ENCODE measurements at places on chromosomes 3 and 15. TPM values are rescaled to one million over a fixed set of nuclear protein-coding genes. Genes with fewer than 3 reads are reported as not detected.

Gene TRH
- total RNA-seq: not detected

DNA sequence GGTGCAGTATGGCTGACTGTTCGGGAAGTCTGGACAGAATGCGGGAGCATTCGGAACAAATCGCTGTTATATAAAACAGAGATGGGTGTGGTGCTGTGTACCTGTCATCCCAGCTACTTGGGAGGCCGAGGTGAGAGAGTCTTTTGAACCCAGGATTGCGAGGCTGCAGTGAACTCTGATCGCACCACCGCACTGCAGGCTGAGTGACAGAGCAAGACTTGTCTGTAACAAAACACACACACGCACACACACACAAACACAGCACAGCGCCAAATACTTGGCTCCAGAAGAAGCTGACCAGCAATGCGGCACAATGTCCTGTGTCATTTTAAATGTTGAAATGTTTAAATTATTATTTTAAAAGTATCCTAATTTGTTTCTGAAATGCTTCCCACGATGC lies 12.6 kb downstream of the RFTN1 start:
- no peak for DNase-seq

Gene ZNF662
- total RNA-seq: 2.7 TPM

Gene CSPG4
- 9.1 TPM for total RNA-seq

Gene GOLGA8Q
- total RNA-seq: 0.74 TPM

DNA sequence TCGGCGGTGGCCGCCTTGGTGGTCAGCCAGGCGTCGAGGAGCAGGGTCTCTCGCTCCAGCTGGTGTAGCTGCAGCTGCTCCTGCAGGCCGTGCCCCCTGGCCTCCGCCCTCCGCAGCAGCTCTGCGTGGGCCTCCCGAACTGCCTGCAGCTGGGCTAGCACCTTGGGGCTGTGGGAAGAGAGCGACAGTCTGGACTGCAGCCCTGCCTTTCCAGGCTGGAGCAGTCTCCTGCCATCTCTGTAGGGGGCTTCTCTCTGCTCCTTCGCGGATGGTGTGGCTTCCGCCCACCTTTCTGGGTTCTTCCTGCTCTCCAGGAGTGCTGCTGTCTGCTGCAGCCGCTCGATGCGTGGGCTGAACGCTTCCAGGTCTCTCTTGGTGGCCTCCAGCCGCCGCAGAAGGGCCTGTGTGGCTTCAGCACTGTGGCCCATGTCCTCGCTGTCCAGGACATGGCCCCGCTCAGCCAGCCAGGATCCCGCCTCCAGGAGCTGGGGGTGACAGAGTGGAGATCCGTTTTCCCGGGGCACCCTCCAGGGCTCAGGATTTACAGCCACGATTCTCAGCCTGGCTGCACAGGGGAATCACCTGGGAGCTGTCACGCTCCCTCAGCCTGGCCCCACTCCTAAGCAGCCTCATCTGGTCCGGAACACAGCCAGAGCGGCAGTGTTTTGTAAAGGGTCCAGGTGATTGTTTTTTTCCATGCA lies 16.8 kb downstream of the PLA2G4B start:
- DNase-seq: no peak

Gene SLC12A8
- total RNA-seq: not detected

- DNase-seq: no peak
Observed at GRCh38 chr3:118348169-118348557, 686.5 kb downstream of the IGSF11 start.

DNA sequence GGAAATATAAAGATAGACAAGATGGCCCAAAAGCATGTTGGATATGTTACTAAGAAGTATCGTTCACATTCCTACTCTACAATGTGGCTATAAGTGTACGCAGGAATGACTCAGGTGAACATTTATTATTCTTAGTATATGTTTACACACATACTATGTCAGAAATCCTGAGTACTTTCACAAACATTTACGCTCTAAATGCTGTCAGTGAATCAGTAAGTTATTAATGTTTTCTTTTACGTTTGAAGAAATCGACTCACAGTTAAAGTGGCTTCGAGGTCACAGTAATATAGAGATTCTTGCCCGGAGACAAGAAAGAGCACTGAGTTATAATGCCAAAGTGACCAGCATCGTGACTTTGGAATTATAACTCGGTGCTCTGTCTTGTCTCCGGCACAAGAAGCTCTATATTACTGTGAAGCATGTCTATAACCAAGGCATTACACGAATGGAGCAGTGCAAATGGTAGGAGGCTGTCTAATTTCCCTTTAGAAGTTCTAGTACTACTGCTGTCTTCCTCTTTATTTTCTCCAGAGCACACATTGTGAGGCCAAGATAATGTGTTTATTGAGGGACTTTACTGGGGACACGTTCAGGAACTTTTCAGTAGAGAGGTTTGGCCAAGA lies 61.8 kb upstream of the P3H2 start:
- no peak for DNase-seq

- DNase-seq: no peak
Observed at GRCh38 chr3:127092776-127093175, 100.2 kb upstream of the PRR23E start.

Gene LMAN1L
- total RNA-seq: 8.1 TPM

- no peak for DNase-seq
Observed at GRCh38 chr3:184354121-184354728, 7.2 kb downstream of the CLCN2 start.

Gene ILDR1
- 0.33 TPM for total RNA-seq

DNA sequence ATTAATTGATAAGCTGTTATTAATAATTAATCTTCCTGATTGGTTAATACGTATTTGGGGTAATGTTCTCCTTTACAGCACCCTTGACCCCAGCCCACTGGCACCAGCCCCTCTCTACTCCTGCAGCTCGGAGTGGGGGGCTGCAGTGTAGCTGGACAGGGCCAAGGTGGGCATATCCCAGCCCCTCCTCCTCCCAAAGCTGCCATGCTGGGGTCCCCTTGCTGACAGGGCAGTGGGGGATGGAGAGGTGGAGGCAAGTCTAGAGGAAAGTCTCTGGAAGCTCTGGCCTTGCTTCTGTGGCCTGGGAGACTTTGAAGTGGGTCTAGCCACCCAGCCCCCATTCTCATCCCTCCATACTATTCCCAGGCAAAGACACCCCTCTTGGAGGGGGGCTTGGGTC lies 35.8 kb downstream of the HCN4 start:
- no peak for DNase-seq

Gene GOLGA8G
- total RNA-seq: not detected

Gene IQCF5
- not detected for total RNA-seq

- no peak for DNase-seq
Observed at GRCh38 chr3:196009456-196009855, 72.4 kb downstream of the TFRC start.

- DNase-seq: no peak
Observed at GRCh38 chr3:148280623-148281242, 417.0 kb upstream of the AGTR1 start.

- DNase-seq: no peak
Observed at GRCh38 chr15:72998681-72999466, 53.4 kb upstream of the NEO1 start.

GRCh38 chr3:42983927-42984326 lies 4.8 kb downstream of the GASK1A start:
- DNase-seq: no peak

Gene IMPDH2
- total RNA-seq: 46.9 TPM

DNA sequence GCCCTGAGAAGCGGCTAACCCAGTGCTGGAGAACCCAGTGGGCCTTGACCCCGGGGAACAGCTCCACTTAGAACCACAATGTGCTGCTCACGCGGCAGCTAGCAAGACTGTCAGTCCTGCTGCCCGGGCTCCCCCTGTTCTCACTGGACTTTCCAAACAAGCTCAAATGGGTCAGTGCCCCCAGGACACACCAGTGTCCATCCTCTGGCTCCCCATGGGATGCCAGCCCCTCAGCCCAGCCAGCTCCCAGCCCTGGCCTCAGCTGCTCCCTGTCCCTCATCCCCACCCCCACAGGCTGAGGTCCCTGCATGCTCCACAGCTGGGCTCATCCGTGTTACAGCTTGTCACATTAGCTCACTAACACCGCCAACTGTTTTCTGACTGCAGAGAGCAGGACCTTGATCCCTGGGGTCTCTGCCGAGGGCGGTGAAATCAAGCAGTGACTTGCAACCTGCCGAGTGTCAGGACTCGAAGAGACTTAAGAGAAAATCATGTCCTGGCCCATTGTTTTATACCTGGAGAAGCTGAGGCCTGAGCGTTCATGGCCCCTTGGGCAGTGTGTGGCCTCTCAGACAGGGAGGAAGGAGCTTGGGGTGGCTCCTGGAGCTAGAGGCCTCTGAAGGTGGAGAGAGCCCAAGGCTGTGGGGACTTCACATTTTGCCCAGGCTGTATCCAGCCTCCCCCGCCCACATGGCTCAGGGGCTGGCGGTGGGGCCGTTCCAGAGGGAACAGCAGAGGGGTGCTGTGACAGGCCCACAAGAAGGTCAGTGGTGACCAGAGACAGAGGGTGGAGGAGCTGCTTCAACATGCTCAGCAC lies 157.5 kb downstream of the MEGF11 start:
- no peak for DNase-seq

Gene BFSP2
- total RNA-seq: not detected

Gene PTPRG
- total RNA-seq: 29.6 TPM

- no peak for DNase-seq
Observed at GRCh38 chr3:14472471-14473351, 67.4 kb downstream of the GRIP2 start.

- no peak for DNase-seq
Observed at GRCh38 chr15:42604894-42605744, 29.7 kb downstream of the STARD9 start.

DNA sequence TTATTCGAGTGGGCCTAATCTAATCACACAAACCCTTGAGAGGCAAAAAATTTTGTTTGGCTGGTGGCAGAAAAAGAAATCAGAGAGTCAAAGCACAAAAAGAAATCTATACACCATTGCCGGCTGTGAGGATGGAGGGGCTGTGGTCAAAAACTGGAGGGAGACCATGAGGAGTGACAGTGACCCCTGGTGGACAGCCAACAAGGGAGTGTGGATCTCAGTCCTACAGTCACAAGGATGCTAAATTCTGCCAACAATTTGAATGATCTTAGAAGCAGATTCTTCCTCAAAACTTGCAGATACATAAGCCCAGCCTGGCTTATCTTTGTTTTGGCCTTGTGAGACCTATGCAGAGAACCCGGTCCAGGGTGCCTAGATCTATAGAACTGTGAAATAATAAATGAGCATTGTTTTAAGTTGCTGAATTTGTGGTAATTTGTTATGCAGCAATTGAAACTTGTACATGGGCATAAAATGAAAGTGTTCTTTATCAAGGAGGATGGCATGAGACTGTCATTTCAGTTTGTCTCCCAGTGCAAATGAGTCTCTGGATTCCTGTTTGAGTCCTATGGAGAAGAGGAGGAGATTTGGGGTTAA lies 103.0 kb upstream of the ARHGEF26 start:
- no peak for DNase-seq

Gene P2RY14
- 2.9 TPM for total RNA-seq

DNA sequence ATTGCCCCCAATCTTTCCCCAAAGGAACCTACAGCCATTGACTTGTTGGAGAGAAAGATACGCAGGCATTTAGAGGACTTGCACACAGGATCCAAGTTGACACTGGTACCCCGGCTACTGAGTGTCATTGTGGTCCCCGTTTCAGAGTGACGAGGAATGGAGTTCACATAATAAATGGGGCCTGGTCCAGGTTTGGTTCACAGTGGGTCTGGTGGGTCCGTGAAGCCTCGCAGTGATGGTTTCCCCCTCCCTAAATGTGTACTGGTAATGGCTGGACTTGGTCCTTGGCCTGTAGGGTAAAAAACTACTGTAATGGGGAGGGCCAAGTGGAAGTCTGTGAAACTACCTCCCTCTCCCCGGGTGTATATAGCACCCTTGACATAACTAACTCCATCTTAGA lies 232.1 kb upstream of the LYSMD4 start:
- DNase-seq: no peak
